Dermis microvascular lymphatic vessel endothelial cell (primary cell): ENCODE measurements at places on chromosomes 3 and 15. TPM values are rescaled to one million over a fixed set of nuclear protein-coding genes. Genes with fewer than 3 reads are reported as not detected.

PPP1R14D gene
- total RNA-seq: not detected in 2 replicates

- no peak for DNase-seq
These were observed 74.7 kb upstream of the ATP10A start for GRCh38 chr15:25937796-25938195.

- no peak for DNase-seq
These were observed 46.3 kb downstream of the GABRG3 start for GRCh38 chr15:27017168-27017809.

GRCh38 chr3:134617608-134618477, 33.0 kb downstream of the KY start:
- no peak for DNase-seq

DNA sequence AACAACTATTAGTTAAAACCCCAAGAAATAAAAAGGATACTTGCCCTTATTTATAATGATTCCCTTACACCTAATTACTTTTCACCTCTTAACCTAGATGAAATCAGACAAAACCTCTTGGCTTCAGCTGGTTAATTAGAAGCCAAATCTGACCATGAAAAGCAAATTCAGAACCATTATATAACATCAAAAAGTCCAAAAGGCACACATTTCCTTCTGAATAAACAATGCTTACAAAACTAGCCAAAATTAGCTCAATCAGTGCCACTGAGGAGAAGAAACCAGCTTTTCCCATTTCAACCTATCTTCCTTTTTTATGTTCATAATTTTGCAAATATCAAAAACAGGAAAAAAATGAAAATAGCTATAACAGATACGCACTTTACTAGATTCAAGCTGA, 3.2 kb downstream of the EHHADH start:
- DNase-seq: no peak
